ENCODE measurements at places on chromosomes 7 and 10.

DNA sequence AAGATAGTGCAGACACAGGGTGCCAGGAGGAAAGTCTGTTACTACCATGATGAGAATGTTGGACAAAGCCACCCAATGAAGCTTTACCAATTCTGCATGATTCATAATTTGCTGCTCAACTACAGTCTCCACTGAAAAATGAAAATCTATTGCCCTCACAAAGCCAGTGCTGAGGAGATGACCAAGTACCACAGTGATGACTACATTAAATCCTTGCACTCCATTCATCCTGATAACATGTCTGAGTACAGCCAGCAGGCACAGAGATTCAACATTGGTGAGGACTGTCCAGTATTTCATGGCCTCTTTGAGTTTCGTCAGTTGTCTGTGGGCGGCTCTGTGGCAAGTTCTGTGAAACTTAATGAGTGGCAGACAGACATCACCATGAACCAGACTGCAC lies 144.0 kb downstream of the PLCE1 start:
- no peak for DNase-seq

DNA sequence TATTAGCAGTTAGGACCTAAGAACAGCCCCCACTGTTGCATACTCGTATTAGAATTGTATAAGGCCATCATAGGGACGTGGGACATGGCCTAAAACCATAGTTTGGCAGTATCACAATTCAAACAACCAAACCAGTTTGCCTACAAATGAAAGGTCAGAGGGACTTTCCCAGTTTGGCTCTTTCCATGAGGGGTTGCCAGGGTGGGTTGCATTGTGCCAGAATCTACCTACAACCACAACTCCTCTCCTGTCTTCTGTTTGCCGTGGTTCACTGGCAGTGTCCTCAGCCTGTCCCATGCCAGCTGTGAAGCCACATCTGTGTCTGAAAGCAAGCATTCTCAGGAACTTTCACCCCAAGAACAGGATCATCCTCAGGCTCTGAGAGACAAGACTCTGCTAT lies 44.5 kb downstream of the PIK3AP1 start:
- DNase-seq: no peak

DNA sequence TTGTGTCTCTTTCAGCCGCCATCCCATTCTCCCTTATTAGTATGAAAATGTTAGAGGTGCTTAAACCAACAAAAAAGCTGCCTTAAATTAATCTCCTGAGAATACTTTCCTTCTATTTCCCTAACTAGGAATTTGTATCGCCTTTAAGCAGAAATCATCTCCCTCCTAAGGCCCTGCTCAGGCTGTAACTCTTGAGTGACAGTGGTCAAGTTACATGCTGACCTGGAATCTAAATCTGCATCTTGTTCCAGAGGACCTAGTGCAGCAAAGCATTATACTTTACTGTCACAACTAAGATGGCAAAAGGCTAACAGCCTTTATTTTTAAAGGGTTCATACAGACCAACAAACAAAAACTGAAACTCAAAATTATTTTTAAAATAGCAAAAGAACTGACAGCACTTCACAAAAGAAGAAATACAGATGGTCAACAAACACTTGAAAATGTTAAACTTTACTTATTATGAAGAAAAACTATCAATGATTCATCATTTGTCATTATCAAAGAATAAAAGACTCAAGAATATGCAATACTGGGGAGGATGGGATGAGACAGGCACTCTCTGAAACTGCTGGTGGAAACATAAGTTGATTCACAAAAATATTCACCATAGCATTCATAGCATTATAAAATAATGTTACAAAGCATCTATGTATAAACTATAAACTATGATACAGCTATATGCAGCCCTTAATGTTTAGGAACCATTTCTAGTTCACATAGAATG lies 11.0 kb downstream of the CYREN start:
- no peak for DNase-seq

DNA sequence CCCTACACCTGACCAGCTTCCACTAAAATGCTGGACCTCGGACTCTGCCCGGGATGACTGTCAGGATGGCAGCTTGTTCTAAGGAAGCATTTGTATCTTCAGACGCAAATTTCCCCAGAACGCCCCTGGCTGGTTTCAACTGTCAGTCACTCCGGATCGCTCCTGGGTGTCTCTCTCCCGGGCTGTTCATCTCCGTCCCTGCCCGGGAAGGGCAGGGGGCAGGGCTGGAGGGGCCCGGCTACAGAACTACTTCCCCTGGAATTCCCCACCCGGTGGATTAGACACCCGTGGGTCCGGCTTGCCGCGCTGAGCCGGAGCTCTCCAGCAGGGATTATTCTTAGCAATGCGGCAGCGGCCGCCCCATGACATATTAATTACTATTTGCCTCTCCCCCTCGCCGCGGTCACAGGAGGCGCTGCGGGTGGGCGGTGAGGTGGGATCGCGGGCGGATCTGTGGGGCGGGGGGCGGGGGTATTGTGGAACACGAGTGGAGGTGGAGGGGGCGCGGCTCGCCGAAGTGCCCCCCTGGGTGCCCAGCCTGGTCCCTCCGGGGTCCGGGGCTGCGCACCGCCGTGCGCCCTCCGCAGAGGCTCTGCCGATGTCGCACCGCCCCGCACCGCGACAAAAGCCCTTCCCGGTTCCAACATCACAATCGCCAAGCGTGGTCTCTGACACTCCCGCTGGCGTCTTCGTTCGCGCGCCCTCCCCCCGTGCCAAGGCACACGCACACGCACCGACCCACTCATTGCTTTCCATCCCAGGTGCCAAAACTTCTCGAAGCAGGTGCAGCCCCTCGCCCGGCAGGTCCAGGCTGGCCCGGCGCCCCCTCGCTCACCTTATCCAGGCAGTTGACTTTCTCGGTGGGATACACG lies 276.1 kb upstream of the NEBL start:
- DNase-seq: peak; percentile 37

Measured in cerebellar cortex (tissue), 1 donor.